ENCODE measurements at places on chromosomes 5 and 9. TPM values are rescaled to one million over a fixed set of nuclear protein-coding genes. Genes with fewer than 3 reads are reported as not detected.

DNA sequence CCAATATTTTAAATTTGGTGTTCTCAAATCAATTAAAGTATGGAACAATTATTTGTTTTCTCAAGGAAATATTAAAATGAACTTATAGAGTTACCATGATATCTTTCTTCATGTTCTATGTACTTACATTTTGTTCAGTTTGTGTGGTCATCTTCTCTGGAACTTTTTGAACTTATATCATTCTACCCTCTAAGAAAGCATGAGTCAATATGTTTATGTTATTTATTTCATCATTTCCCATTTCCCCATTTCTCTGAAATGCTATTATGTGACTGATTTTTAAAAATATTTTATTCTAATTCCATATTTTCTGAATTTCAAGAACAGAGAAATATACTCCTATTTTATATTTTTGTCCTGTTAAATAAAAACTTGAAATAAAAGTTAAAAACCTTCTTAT lies 123.5 kb upstream of the ACOT12 start:
- DNase-seq = no peak

DNA sequence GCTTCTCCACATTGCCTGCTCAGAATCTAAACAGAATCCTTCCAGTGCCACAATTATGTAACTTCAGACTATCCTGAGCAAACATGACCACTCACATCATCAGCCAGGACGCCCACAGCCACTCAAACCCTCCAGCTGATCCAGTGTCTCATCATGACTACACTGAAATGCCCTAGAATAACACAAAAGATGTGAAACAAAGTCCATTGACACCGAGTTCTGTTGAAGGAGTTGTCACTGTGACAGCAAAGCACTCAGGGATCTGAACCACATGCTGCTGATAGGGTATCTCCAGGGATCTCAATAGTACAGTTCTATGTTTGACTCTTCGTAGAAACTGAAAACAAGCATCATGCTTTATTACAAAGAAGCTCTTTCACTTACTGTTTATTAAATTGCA lies 150.2 kb downstream of the GABBR2 start:
- DNase-seq = no peak

DNA sequence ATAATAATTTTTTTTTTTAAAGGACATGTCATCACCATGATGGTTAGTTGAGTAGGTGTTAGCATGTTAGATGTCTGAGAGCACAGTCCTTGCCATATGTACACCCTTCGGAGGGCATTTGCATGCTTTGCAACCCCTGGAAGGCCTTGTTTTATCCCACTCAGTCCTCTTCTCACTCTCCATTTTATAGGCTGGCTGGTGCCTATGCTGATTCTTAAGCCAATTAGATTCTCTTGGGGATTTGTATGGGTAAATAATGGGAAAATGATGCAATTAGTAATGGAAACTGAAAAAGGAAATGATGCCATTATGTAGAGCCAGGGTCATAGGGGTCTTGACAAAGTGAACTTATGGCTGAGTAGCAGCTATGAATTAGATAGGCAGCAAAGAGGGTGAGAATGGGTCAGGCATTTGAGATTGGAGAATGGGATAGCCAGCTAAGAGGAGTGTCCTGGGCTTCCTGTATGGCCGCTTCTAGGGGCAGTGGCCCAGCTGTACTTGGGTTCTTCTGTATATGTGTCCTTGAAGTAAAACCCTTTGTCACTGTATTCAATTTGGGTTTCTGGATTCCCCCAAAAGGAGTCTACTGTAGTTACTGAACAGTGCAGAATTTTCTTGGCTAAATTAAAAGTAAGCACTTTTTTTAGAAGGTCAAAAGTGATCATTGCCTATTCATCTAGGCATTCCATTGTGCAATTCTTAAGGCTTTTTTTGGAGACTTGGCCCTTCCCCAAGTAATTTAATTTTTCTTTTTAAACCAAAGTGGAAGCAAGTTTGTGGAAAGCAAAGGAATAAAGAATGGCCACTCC lies 31.6 kb downstream of the LRRTM2 start:
- DNase-seq = no peak

DNA sequence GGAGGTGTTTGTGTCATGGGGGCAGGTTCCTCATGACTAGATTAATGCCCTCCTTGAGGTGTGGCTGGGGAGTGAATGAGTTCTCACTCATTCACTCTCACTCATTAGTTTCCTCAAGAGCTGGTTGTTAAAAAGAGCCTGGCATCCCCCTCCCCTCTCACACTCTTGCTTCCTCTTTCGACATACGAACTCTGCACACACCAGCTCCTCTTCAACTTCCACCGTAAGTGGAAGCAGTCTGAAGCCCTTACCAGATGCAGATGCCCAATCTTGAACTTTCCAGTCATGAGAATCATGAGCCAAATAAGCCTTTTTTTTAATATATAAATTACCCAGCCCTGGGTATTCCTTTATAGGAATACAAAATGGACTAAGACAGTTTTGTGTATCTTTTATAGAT lies 82.5 kb downstream of the SPRY4 start:
- no peak for DNase-seq

TRIO gene
- total RNA-seq = 534 TPM

- DNase-seq = peak; percentile 56
Measured at GRCh38 chr9:95508242-95508967, 8.4 kb downstream of the PTCH1 start.

GRCh38 chr9:93118863-93119702 lies 15.0 kb downstream of the NINJ1 start:
- no peak for DNase-seq

SELENOP gene
- total RNA-seq = not detected

DNA sequence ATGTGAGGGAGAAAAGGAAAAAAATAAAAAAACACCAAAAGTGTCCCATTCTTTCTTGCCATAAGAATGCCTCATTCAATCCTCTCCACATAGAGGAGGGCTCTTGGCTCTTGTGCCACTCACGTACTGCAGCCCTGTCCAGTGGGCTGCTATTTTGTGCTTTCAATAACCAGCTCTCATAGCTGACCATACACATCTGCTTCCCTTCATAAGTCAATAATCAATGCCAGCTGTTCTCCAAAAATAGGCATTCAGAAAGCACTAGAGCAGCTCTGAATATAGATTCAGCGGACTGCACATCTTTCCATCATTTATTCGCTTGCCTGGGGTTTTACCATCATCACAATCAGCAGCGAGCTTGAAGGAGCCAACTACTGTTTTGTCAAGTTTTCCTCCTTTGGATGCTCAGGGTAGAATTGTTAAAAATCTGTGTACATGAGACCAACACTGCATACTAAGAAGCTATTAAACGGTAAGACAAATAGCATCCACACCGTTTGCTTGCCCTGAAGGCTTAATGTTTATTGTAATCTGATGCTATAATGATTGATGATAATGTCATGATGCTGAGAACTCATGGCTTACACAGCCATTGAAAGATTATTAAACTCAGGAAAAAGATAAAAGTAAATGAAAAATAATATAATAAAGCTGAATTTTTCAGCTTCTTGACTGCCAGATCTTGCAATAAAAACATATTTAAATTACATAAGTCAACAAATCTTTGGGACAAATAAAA lies 80.0 kb downstream of the OXCT1 start:
- DNase-seq = no peak

DNA sequence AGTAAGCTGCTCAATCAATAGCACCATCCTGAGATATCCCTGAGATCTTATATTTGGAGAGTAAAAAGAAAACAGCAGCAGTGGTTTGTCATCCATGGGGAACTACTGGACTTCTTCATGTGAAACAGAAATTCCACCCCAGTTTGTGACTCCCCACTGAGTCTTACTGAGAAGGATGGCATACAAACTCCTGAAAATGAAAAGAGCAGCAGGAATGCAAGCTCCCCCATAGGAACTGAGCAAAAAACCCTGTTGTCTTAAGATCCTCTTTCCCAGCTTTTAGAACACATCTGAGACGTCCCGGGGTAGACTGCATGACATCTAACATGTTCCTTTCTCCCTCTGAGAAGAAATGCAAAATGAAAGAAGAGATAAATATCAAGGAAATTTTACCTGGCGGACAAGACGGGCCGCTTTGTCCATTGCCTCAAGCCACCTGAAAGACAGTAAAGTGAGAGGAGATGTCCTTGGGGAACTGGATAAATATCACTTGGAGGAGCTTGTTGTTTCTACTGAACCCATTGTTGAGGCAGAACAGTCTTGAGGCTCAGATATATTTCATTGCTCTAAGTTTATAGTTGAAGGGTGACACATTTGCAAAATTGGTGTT lies 117.1 kb downstream of the NUDT12 start:
- DNase-seq = no peak

DNA sequence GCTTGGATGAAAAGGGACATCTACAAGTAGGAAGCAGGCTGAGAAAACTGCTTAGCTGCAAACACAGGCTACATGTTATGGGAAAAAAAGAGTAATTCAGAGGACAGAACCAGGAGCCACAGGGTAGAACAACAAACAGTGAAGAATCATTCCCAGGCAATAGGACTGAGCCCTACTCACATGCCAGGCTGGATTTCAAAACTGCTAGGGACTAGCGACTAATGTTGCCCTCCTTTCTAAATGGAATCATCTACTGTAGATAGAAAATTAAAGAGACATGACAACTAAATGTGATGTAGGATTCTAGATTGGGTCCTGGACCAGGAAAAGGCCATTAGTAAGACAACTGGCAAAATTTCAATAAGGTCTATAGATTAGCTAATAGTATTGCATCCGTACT lies 15.3 kb downstream of the NRG2 start:
- DNase-seq = no peak

C6 gene
- total RNA-seq = not detected

- no peak for DNase-seq
Measured at GRCh38 chr9:125243792-125244260, 2.7 kb upstream of the HSPA5 start.

LHX3 gene
- 0.19 TPM for total RNA-seq

- DNase-seq = no peak
Measured at GRCh38 chr5:130715541-130715940, 449.5 kb downstream of the HINT1 start.

DNA sequence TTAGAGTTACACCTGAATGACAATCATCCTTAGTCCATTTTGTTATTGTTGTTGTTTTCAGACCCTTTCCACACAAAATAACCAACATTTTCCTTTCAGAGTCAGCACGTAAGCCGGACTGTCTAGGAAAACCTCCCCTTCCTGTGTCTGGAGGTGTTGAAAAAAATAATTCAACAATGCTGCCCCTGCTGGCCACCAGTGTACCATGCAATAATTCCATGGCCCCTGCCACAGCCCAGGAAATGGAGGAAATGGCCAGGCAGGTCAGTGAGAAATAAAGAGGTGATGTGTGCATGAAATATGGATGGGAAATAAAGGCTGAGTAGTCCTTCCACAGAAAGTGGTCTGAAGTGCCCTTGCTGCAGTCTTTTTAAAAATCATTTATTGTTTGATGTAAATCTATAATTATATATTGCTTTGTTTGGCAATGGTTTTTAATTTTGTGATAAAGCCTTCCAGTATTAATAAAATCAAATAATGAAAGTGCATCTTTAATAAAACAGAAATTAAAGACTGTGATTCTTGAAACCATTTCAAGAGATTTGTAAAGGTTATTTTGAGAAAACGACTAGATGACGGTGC lies 152.8 kb upstream of the PAPPA start:
- DNase-seq = no peak

DNA sequence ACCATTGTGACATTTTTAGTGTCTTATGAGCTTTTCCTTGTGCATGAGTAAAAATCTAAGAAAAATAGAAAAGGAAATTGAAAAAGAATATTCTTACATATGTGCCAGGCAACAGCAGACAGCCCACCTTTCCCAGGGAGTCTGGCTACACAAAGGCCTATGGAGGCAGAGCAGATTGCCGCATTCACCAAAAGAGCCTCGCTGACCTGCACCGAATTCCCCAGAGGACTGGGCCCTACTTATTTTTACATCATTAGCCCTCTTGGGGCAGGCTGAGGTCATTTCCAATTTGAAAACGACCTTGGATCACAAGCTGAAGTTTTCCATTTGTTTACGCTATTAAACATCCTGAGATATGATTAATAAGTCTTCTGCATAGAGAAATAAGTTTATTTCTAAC lies 66.2 kb upstream of the WDR41 start:
- DNase-seq = no peak

DNA sequence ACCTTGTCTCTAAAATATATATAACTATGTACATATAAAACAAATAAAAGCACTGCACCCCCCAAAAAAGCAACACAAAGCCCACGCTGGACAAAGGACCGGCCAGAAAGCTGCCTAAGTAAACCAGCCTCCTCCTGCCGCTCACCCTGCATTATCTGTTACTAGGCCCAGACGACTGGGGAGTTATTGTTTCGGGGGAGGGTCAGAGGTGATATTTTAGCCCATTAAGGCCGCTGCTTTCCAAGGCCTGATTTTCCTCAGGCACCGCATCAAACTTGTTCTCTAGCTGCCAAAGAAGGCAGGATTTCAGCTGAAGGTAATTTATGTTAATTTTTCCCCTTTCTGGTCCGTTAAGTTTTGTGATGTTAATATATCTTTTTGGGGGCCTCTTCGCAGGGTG lies 44.0 kb upstream of the CTNNA1 start:
- DNase-seq = no peak

AHRR gene
- 1.7 TPM for total RNA-seq

RASEF gene
- not detected for total RNA-seq

DNA sequence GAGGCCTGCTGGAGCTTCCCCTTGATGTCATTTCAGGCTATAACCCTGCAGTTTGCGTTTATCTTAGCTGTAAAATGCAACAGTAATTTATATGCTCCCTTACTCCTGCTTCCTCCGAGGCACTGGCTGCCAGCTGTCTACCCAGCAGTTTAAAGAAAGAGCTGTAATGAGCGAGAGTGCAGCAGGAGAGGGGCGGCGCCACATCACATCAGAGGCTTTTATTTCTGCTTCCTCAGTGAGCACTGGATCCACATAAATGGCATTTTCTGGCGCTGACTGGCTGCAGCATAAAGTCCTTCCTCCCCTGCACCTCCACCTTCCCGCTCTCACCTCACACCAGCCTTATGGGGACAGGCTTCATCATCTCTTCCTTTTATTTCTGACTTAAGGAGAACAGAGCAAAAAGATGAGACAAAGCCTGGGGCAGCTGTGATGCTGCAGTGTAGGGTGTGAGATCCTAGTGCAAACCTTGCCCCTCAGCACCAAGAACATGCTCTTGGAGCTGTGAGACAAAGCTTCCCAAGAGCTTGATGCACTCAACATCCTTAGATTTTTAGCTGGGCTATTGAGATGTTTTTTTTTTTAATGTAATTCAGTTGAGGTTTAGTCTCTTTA lies 829.6 kb upstream of the ZNF608 start:
- no peak for DNase-seq

SPINK4 gene
- not detected for total RNA-seq

GRCh38 chr5:28961816-28962215 lies 1923.4 kb upstream of the CDH9 start:
- DNase-seq = no peak

Measured in B cell (primary cell).